Posterior cingulate gyrus (tissue), 11 donors: ENCODE measurements at places on chromosomes 16 and 17.

DNA sequence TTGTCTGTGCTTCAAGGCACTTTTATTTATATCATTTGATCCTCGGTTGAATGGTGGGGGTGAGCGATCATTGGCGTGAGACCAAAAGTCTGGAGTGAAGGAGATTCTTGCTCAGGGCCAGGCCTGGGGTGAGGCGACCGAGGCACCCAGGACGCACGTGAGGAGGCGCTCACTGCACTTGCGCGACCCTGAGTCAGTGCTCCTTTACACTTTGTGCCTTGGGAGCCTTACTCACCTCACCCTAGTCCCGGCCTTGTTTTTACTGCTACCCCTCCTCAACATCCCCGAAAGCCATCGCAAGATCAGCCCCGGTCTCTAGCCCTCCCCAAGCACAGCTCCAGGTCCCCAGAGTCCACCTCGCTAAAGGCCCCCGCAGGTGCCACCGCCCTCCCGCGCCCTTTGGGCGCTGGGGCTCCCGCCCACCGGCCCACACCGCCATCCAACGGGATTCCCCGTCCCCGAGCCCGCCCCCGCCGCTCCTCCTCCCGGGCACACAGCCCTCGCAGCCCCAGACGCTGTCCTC, 496 bp downstream of the EZH1 start:
- no peak for DNase-seq

- DNase-seq, result no peak
Measured at GRCh38 chr17:79282294-79282693, 207.7 kb downstream of the ENGASE start.

- no peak for DNase-seq
Measured at GRCh38 chr17:8160224-8160577, 2.5 kb downstream of the VAMP2 start.

DNA sequence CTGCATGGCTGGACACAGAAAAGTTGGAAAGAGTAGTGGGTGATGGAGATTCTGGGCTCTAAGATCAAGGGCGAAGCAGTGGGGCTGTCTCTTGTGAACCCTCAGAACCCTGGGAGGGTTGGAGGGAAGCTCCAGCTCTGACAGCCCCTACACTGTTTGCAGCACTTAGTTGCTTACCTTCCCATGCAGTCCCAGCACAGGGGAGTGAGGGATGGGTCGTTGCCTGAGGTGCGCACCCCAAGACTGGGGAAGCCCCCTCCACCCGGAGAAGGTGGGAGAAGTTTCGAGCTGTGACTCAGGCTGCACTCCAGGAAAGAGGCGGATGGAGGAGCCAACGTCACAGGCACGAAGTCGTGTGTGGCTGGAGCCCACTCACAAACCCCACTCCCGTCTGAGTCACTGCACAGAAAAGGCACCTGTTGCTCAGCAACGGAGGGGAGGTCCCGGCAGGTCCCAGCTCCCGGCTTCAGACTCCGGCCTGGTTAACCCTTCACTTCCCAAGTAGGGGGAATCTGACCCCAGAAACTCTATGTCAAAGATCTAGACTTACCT, 60.1 kb downstream of the AIPL1 start:
- DNase-seq, result no peak

- no peak for DNase-seq
Measured at GRCh38 chr17:37696366-37696765, 48.5 kb downstream of the HNF1B start.

DNA sequence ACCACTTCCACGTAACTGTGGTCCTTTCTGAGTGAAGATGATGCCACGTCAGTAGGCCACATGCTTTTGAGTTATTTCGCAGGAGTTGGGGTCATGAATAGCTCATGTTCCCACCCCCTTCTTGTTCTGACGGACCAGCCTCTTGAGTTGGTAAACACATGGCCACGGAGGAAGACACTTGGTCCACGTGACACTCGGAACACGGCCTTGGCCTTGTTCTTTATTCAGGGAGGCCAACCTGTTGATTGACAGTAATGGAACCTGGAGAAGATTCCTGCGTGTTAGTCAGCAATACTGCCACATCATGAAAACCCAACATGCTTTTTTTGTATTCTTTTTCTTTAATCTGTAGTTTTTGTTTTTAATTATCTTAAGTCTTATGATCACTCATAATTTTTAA, 56.3 kb downstream of the SEC14L1 start:
- DNase-seq, result no peak

DNA sequence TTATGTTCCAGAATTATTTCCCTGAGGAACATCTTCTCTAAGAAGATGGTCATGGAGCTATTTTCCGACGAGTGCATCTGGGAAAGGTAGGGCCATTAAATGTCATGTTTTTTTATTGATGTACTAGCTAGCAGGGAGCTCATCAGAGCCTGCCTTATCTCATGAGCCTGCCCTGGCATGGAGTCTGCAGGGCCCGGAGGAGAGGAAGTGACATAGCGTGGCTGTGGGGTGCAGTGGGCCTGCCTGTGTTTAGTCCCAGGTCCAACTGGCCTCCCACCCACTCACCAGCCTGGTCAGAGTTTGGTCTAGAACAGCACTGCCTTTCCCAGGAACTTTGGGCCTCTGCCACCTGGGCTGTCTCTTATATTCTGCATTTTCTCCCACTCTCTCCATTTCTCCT, 389.8 kb downstream of the SNX29 start:
- DNase-seq, result no peak

DNA sequence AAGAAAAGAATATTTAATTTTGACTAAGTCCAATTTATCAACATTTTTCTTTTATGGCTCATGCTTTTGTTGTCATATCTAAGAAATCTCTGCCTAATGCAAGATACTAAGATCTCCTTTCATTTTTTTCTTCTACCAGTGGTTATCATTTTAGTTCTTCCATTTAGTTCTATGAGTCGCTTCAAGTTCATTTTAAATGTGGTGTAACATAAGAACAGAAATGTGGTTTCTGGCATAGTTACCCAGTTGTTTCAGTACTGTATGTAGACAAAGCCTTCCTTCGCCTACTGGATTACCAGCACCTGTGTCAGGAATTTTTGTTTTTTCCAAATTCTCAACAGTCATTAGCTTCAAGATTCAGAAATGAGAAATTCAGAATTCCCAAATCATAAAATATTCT, 175.7 kb downstream of the PARN start:
- no peak for DNase-seq

GRCh38 chr16:31074814-31075183, 577 bp downstream of the ZNF646 start:
- no peak for DNase-seq

- DNase-seq, result no peak
Measured at GRCh38 chr16:534856-535445, 7.4 kb downstream of the CAPN15 start.

- DNase-seq, result no peak
Measured at GRCh38 chr16:83335076-83335475, 472.7 kb upstream of the HSBP1 start.

- DNase-seq, result no peak
Measured at GRCh38 chr16:46612121-46612520, 9.1 kb downstream of the SHCBP1 start.

DNA sequence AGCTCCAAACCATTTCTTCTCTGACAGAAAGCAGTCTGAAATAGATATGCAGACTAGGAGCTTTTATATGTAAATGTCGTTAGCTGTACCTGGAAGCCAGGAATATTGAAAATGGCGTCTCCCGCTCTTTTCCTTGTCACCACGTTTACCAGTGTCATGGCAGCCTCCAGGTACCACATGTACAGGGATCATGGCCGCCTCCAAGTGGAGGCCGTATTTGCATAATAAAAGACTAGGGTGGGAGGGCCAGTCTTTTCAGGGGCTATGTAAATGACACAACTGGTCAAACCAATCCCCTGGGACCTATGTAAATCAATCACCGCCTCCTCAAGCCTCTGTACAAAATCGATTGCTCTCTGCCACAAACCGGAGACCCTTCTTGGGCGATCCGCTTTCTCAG, 54.3 kb downstream of the MYOCD start:
- no peak for DNase-seq

GRCh38 chr17:14437176-14437575, 136.3 kb downstream of the HS3ST3B1 start:
- DNase-seq, result no peak

- DNase-seq, result no peak
Measured at GRCh38 chr16:49158029-49158642, 123.5 kb downstream of the CBLN1 start.

DNA sequence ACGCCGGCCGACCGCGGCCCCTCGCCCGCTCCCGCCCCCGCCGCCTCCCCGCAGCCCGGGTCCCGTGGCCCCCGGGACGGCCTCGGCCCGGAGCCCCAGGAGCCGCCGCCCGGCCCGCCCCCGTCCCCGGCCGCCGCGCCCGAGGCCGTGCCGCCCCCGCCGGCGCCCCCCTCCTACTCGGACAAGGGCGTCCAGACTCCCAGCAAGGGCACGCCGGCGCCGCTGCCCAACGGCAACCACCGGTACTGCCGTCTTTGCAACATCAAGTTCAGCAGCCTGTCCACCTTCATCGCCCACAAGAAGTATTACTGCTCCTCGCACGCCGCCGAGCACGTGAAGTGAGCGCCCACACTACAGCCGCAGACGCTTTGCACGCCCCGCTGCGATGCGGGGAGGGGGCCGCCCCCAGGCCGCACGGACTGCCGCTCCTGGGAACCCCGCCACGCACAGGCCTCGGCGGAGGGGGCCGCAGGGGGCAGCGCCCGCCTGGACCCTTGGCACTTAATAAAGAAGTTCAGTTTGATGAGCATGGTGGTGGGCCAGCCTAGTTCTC, 35.5 kb upstream of the ZC3H18 start:
- DNase-seq, result no peak

DNA sequence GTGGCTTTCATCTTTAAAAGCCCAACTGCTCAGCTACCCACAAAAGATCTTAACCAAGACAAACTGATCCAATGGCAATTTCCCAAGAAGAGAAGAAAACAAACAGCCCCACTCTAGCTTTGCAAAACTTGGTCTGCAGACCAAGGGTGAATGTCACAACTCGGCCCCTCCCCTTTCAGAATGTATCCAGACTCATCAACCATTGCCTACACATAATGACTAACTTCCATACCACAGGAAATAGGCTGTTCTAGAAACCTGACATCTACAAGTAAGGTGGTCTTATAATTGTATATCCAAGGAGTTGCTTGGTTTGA, 16.0 kb downstream of the DCUN1D3 start:
- DNase-seq, result no peak

DNA sequence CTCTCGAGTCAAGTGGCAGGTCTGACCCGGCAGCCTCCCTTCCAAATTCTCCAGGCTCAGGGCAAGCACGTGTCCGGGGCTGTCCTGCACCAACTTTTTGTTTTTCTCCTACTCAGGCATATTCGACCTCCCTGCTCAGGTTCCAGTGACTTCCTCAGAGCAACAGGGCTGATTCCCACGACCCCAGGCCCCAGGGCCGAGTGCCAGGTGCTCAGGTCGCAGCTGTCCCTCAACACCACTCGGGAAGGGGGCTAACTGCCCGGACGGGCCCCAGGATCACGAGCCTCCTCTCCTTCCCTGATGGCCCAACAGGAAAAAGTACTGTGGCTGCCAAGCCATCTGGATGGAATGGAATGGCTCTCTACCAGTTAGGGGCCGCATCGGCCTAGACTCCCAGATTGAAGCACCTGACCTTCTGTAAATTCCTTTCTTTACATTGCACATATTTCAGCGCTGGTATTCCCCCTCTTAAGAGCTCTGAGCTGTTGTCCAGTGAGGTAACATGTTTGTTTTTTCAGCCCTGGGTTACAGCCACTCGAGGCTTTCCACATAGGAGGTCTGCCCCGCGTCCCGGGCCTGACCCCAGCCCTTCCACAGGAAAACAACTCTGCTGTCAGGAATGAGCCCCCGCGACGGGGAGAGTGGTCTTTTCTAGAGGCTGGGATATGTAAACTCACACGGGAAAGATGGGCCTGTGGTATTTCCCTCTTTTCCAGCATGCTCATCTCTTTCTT, 25.0 kb downstream of the NXN start:
- peak; percentile 42 for DNase-seq

DNA sequence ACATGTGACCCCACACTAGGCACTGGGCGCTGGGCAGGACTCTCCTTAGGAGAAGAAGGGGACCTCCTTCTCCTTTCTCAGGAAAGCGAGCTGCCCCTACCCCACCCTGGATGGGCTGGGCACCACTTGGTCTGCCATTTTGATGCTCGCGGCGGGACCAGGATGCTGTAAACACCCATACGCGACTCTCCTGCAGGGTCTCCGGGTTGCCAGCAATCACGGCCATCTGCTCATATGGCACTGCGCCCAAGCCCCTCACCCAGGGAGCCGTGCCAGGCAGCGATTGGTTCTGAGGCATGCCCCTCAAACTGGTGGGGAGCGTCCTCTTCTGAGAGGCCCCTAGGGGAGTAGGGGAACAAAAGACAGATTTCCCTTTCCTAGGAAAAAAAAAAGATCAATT, 99.0 kb downstream of the C16orf78 start:
- peak; percentile 6 for DNase-seq

- no peak for DNase-seq
Measured at GRCh38 chr17:69230939-69231338, 2.3 kb upstream of the ABCA10 start.

- DNase-seq, result no peak
Measured at GRCh38 chr17:50544516-50544915, 2.5 kb upstream of the SPATA20 start.

- no peak for DNase-seq
Measured at GRCh38 chr17:17128476-17129075, 77.6 kb downstream of the PLD6 start.

GRCh38 chr16:14487579-14487978, 142.5 kb downstream of the PARN start:
- DNase-seq, result no peak

- DNase-seq, result no peak
Measured at GRCh38 chr16:26762594-26762993, 304.1 kb upstream of the C16orf82 start.

- no peak for DNase-seq
Measured at GRCh38 chr17:45138911-45139532, 3.5 kb downstream of the ACBD4 start.

- no peak for DNase-seq
Measured at GRCh38 chr16:46926470-46927225, 42.5 kb downstream of the GPT2 start.

DNA sequence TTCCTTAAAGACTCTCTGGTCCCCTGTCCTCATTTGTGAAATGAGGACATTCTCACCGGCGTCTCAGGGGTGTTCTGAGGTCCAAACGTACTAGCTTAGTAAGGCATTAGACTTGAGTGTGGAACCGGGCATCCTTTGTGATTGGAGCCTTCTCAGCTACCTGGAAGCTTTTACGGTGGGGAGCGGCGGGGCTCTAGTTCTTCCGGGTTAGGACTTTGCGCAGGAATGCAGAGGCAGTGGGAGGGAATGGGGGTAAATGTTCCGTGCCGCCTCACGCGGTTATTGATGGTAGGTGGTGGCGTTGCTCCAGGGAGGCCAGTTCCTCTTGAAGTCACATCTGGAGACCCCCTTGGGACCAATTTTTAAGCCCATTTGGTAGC, 113.6 kb downstream of the SNX29 start:
- DNase-seq, result no peak

GRCh38 chr17:48162306-48162934, 54.9 kb downstream of the SNX11 start:
- no peak for DNase-seq

- DNase-seq, result no peak
Measured at GRCh38 chr17:37759014-37759637, 14.3 kb upstream of the HNF1B start.
